ENCODE measurements at places on chromosomes 6 and 20.
A peak's percentile ranks its signal among the peaks of the same experiment; 100 is the strongest.

DNA sequence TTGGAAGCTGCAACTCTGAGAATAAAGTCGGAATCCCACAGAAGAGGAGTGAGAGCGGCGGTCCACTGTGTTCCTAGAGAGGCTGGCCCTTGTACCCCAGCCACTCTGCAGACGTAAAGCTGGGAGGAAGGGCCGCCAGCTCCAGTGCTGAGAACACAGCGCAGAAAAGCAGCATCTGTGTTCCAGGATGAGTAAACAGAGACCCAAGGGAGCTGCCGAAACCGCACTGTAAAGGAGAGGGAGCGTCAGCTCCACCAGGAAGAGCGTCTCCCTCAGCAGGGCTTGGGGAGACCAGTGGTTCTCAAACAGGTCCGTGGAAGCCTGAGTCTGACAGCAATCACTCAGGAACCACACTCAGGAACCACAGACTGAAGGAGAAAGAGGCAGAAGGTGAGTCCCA is 134.0 kb downstream of the WDR27 start:
- no peak for DNase-seq

- no peak for DNase-seq
Observed at GRCh38 chr20:21380711-21381110, 16.6 kb downstream of the NKX2-4 start.

DNA sequence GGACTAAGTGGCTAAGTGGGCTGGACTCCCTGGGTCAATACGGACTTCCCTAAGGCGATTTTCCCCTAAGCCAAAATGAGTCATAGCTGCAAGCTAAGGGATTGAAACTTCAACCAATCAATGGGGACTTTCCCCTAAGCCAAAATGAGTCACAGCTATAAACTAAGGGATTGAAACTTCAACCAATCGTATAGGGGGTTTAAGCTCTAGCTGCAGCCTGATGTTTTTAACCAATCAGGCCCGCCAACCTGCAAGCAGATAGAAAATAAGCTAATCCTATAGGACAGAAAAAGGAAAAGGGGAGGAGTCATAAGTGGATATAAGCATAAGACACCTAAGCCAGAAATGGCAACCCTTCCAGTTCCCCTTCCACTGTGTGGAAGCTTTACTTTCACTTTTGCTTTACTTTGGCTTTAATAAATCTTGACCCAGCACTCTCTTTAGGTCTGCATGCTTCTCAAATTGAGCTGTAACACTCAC is 655.0 kb upstream of the HS3ST5 start:
- DNase-seq: no peak

DNA sequence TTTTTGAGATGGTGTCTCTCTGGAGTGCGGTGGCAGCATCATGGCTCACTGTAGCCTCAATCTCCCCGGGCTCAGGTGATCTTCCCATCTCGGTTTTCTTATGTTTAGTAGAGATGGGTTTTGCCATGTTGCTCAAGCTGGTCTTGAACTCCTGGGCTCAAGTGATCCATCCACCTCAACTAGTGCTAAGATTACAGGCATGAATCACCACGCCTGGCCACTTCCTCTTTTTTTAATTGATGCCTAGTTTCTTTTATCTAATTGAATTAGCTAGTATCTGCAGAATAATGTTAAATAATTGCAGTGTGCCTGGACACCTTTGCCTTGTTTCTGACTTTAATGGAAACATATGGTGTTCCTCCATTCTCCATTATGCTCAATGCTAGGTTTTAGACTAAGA is 38.4 kb upstream of the SLC22A16 start:
- DNase-seq: no peak

GRCh38 chr6:66481216-66481615 is 774.2 kb upstream of the EYS start:
- no peak for DNase-seq

- DNase-seq: no peak
Observed at GRCh38 chr6:40634429-40634828, 47.3 kb upstream of the LRFN2 start.

GRCh38 chr20:57325632-57326356 is 3.8 kb upstream of the SPO11 start:
- DNase-seq: no peak

- DNase-seq: no peak
Observed at GRCh38 chr6:104226790-104227446, 632.8 kb downstream of the HACE1 start.

DNA sequence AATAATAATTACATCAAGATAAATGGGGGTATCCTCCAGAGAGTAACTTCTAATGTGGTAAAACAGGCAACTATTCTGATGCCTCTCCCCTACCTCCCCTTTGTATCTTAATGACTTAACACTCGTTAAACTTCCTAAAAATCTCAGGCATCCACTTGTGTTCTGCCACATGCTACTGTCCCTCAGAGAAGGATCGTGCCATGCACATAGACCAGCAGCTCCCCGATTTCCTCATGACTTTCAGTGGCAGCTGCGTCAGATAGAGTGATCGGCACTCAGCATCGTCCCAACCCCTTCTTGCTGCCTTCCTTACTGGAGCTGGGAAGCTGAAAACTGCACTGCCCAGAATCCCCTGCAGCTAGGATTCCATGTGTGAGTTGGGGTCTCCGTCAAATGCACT is 32.1 kb downstream of the RIPOR2 start:
- DNase-seq: no peak

DNA sequence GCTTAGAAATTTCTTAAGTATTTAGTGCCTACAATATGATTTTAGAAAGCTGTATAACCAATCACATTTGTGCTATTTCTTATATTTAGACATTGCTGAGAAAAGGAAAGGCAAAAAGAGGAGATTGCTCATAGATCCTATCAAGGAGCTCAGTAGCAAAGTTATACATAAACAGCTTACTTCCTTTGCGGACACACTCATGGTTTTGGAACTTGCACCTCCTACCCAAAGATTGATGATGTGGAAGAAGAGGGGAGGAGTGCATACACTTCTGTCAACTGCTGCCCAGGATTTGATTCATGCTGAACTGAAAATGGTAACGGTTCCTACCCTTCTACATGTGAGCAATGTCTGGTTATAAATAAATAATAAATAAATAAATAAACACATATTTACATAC is 16.7 kb downstream of the RAD21L1 start:
- no peak for DNase-seq

- DNase-seq: no peak
Observed at GRCh38 chr6:50711686-50712085, 1.6 kb upstream of the TFAP2D start.

- DNase-seq: no peak
Observed at GRCh38 chr6:145271577-145271976, 463.7 kb downstream of the EPM2A start.

DNA sequence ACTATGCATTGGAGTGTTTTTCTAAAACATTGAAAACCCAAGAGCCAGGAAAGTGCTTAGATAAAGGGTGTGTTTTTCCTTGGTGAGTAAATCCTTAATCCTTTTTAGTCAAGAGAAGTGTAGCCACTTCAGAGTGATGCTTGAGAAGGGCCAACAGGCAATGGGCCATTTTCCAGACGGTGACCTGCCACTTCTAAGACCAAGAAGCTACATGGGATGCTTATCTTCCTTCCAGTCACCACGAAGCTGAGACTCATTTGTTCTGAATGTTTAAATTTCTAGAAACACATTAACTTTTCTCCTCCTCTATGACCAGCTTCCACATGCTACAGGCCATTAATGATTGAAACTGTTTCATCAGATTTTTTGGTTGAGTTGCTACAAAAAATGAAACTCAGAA is 34.4 kb upstream of the NHSL1 start:
- no peak for DNase-seq

GRCh38 chr6:81734081-81734480 is 18.4 kb downstream of the TENT5A start:
- no peak for DNase-seq

- no peak for DNase-seq
Observed at GRCh38 chr6:47188588-47189021, 121.1 kb downstream of the TNFRSF21 start.

- DNase-seq: no peak
Observed at GRCh38 chr6:157316871-157317814, 6.2 kb downstream of the TMEM242 start.

DNA sequence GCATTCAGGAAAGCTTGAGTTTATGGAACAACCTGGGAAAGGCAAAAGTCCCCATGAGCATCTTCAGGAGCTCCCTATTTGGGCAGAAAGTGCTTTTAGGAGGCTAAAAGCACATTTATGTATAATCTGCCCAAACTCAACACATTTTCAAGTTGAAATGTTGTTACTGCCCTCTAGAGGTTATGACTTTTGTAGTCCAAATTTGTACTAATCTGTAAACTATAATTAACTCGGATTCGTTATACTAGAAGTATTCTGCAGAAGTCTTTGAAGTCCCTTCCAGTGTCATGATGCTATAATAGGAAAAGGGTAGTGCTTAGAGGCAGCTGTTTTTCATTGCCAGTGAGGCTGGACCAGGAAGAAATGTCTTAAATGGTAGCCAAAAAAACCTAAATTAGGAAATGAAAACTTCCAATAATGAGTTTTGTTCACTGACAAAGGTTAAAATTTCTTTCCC is 44.8 kb upstream of the EMILIN3 start:
- no peak for DNase-seq

DNA sequence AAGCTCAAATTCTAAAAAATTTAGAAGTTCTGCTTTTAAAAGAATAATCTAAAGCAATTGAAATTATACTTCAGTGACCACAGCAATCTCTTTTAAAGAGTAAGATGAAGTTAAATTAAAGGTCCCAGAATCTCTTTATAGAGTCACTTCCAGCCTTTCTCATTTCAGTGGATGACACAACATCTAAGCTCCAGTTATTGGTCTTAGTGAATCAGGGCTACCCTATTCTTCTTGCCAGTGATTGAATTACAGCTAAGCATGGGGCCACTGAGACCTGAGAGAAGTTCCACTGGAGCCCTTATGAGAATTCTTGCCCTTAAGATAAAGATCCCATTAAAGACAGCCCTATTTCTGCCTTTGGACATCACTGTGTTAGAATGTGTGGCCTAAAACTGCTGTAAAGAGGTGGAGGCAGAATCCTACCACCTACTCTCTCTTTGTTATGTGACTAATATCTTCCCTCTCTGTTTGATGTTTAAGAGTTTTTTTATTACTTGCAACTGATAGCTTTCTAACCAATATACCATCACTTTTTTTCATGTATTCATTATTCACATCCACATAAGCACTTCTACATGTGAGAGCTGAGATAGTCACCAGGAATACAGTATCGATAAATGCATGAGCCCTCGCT is 128.6 kb downstream of the UNC5CL start:
- DNase-seq: peak; percentile 18

- no peak for DNase-seq
Observed at GRCh38 chr6:113881478-113881980, 24.4 kb downstream of the MARCKS start.

DNA sequence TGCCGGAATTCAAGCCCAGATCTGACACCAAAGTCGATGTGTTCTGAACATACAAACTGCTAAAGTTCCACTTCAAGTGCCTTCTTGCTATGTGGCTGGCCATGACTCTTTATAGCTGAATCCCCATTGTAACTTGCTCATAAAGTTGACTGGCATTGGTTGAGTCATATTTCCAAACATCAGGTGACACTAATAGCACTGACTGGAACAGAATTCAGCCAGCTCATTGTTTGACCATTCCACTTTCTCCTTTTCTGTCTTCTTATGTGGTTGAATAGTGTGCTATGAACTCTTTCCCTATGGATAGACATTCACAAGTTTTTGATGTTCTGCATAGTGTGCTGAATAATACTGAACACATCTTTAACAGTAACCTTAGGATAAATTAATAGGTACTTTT is 266.2 kb upstream of the ZFP64 start:
- DNase-seq: no peak

Data from T-helper 2 cell (primary cell).